ENCODE measurements at places on chromosomes 1 and 21. TPM values are rescaled to one million over a fixed set of nuclear protein-coding genes. Genes with fewer than 3 reads are reported as not detected.

KCNA10 gene
- total RNA-seq, result not detected

OR2L3 gene
- total RNA-seq, result not detected

TRIM46 gene
- total RNA-seq, result 0.26 TPM

FHAD1 gene
- 0.13 TPM for total RNA-seq

Measured in bronchial epithelial cell (primary cell).